Activated B cell treated with CpG ODN at 0.5 μM for 24 hours (primary cell): ENCODE measurements at places on chromosomes 4 and X. TPM values are rescaled to one million over a fixed set of nuclear protein-coding genes. Genes with fewer than 3 reads are reported as not detected.

DNA sequence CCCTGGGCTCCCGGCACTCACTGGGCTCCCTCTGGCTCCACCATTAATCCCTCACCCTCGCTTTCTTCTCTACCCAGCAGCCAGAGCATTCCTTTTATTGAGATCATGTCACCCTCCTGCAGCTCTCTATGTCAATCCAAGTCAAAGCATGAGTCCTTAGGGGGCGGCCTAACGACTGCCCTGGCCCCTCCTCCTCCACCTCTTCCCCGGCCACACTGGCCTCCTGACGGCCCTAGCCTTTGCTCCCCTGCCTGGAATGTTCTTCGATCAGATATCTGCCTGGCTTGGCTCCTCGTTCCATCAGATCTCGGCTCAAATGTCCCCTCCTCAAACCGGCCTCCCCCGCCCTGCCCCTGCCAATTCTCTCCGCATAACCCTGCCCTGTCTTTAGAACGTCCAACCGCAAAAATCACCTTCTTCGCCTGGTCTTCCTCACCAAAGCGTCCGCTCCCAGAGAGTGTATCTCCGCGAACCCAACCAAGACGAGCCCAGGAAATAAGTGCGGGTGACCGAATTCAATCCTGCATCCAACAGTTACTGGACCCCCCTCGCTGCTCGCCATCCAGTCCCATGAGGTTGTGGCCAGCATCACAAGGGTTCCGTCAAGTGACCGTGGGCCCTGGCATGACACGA is 722 bp upstream of the PNCK start:
- DNase-seq: no peak

The RNF175 gene
- not detected in 2 replicates for total RNA-seq

GRCh38 chr4:70992391-70992881 is 1.0 kb upstream of the DCK start:
- DNase-seq: no peak

DNA sequence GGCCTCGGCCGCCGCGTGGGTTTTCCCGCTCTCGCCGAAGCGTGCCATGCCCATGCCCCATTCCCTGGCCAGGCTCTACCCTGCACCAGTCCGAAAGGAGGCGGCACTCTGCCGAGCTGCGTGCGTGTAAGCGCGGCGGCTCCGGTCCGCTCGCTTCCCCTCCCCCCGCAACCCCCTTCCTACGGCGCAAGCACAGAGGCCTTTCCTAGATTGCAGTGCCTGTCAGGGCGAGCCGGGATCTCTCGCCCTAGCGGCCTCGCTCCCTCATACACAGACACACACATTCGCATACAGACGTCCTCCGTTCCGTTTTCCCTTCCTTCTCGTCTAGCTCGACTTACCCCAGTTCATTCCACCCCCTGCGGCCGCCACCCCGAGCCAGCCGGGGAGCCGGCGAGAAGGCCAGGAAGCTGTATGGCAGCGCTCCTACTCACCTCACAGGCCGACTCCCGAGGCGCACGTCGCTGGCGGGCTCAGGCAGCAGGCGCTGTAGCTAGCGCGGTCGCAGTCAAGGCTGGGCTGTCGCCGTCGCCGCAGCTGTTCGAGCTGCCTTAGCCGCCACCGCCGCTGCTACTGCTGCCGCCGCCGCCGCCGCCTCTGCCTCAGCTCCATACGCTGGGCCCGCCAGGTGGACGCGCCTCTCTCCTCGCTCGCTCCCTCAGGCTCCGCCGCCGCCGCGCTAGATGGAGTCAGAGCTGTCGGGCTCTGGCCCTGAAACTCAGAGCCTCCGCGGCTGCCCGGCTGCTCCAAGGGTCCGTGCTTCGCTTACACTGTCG is 615 bp downstream of the NEXMIF start:
- DNase-seq: peak; percentile 18

The RAI2 gene
- total RNA-seq: not detected in 2 replicates

GRCh38 chr4:1408418-1408817 is 2.2 kb upstream of the NKX1-1 start:
- DNase-seq: no peak

The CFAP47 gene
- total RNA-seq: not detected in 2 replicates
